Hypothalamus (tissue), 51 donors: ENCODE measurements at places on chromosomes 7 and 10.

DNA sequence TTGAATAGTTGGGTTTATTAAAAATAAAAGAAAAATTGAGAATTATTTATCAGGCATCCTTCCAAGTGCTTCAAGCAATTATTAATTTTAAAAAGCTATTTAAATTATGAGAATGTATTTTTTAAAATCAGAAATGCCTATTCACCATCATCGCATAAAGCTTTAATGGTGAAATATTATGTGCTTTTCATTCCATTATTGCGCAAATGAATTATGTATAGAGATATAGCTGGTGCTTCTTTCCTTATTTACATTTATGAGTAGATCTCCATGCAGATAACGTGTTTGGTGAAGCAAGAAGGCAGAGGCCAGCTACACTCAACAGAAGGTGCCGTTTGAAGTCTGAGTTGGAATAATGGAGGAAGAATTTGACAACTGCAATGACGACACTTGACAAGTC lies 549.1 kb upstream of the DPP6 start:
- DNase-seq = no peak

DNA sequence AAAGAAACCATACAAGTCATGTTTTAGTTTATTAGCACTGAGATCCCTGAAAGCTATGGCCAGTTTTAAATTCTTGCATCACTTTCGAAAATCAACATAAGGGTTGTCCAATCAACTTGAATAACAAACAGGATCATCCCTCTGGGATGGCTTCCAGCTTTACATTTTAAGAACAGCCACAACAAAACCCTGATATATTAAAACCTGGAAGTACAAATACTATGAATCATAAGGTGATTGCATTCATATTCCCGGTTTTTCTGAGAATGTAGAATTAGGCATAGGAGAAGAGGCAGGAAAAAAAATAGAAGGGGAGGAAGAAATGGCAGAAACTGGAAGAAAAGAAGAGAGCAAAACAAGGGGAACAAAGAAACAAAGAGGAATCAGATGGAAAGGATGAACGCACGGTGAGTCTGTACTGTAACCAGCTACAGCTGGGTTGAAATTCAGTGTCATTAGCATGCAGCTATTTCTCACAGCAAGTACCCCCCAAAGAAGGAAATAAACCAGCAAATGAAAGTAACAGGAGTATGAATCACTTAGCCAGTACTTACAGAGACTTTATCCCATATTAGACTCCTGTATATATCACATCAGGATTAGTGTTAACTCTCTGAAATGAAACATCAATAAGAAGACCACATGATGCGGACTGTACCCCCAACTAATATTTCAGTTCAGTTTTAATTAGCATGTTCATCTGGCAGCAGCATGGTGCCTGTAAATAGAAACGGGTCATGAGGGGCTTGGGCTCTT lies 301.3 kb downstream of the RNLS start:
- DNase-seq = no peak

DNA sequence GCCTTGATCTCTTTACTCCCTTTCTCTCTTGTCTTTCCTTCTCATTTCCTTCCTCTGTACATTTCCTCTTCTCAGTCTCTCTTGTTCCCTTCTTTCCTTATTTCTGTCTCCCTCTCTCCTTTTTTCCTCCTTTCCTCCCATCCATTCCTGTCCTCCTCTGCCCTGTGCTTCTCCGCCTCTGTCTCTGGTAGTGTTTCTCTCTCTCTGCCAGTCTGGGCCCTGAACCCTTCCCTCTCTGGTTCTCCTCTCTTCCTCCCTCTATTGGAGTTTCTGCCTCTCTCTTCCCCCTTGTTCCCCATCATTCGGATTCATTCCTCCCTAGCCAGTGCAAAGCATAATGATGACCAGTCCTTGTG lies 13.2 kb upstream of the PAX2 start:
- no peak for DNase-seq

GRCh38 chr10:101014230-101014884 lies 14.7 kb downstream of the LZTS2 start:
- DNase-seq = peak; percentile 79

DNA sequence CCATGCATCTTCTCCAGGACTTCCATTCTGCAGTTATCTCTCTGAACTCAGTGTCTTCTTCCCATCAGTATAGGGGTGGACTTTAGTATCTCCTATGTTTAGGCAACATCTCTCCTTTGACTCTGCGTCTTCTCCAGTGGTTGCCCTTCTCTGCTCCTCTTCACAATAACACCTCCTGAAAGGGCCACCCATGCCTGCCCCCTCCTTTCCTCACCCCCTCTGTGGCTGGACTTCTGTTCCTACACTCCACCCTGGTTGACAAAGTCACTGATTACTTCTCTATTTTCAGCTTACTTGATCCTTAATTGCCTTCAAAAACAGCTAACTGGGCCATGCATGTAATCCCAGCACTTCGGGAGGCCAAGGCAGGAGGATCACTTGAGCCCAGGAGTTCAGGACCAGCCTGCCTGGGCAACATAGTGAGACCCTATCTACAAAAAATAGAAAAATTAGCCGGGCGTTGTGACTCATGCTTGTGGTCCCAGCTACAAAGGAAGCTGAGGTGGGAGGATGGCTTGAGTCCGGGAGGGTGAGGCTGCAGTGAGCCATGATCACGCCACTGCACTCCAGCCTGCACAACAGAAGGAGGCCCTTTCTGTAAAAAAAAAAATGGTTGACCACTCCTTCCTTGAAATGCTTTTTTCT lies 13.7 kb downstream of the SRGN start:
- DNase-seq = no peak

GRCh38 chr10:102777711-102778453 lies 34.1 kb downstream of the WBP1L start:
- no peak for DNase-seq

DNA sequence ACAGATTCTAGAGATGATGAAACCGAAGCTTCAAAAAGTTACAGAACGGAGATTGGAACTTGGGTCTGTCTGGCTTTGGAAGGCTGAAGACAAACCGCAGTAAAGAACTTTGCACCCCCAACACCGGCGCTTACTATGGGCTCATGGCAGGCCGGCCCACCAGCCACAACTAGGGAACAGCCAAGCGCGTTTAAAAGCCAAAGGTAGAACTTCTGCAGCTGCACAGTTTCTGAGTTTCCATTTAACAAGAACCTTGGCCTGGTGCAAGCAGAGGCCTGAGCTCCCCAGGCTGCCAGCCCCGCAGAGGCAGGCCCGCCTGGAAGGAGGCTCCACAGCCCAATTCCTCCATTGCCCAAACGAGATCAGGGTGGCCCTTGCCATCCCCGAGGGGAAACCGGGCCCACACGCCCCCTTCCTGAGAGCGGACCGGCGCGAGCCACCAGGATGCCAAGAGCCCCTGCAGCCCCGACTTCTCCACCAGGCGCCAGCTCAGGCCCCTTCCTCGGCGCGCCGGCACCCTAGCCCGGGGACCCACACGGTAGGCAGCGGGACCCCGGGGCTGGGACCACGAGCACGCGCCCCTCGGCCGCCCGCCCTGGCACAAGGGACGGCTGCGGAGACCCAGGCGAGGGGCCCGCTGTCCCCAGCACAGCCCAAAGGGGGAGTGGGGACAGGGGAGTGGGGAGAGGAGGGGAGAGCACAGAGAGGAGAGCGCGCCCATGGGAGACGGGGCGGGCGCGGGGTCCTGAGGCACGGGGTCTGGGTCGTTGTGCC lies 566 bp downstream of the MAD1L1 start:
- no peak for DNase-seq

GRCh38 chr10:91416339-91416855 lies 6.3 kb downstream of the HECTD2 start:
- DNase-seq = no peak

- DNase-seq = no peak
Measured at GRCh38 chr7:108659867-108660266, 90.2 kb downstream of the DNAJB9 start.

GRCh38 chr7:25714013-25714412 lies 438.0 kb upstream of the NFE2L3 start:
- no peak for DNase-seq
